Cerebellar nuclear complex (tissue), 1 donor: ENCODE measurements at places on chromosomes 4 and X.

- no peak for DNase-seq
These were observed 38.6 kb upstream of the TMEM131L start for GRCh38 chr4:153427363-153428071.

GRCh38 chr4:126051689-126052424, 737.1 kb downstream of the FAT4 start:
- DNase-seq: no peak

GRCh38 chrX:68112321-68112720, 321.0 kb downstream of the OPHN1 start:
- no peak for DNase-seq

- no peak for DNase-seq
These were observed 31.3 kb upstream of the TBL1X start for GRCh38 chrX:9433596-9433995.
